ENCODE measurements at places on chromosomes 4 and X.

DNA sequence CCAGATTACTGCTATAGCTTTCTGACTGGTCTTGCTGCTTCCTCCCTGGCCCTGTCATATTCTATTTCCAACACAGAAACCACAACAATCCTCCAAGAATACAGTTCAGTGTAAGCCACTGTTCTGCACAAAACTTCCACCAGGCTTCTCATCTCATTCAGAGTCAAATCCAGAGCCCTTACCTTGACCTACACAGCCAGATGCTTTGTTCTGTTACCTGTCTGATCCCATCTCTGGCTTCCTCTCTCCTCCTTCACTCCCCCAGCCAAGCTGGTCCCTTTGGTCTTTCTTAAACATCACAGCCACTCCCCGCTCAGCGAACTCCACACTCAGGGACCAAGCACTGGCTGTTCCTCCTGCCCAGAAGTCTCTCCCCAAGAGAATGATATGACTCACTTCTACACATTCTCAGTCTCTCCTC, 84.8 kb upstream of the BMP2K start:
- no peak for DNase-seq

- DNase-seq = no peak
These were observed 161.4 kb upstream of the FAM9B start for GRCh38 chrX:9195199-9195880.

DNA sequence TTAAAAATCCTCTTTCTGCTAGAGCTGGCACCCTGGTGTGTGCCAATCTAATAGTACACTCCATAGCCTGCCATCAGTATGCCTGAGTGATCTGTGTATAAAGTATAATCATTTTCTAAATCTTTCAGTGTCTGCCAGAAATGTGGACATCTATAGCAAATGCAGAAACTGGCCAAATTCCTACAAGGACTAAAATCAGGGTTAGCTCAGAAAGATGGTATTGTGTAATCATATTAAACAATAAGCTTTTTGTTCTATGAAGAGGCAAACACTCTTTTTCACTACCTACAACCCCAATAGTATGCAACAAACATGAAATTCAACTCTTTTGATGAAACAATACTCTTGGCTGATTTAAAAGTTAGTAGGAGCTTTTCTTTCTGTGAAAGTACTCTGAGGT, 7.7 kb upstream of the TXLNG start:
- DNase-seq = no peak

GRCh38 chr4:124322234-124323065, 390.1 kb downstream of the ANKRD50 start:
- DNase-seq = peak; percentile 2

DNA sequence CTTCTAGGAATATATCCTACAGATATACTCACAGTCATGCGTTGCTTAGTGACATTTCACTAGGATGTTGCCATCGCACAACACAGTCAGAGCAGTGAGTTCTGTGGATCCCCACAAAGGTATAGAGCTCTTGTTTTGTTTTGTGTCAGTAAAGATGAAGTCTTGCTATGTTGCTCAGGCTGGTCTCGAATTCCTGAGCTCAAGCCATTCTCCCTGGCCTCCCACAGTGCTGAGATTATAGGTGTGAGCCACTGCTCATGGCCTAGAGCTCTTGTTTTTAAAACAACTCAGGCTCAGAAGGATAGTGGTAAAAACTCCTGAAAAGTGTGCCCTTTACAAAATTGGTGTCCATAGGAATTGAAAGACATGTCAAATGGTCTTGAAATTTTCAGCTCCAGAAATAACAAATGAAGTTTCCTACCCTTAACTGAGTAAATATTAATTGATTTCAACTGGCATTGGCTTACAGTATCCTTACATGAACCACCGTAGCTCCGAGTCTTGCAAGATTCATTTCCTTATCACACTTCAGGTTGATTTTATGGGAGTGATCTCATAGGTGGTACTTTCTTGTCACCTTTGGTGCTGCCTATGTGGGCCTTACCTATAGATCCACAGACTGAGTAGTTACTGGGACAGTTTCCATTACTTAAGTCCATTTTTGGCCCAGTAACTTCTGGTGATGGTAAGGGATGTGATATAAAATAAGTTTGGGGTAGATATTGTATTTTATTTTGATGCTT, 3.6 kb downstream of the CWH43 start:
- no peak for DNase-seq

DNA sequence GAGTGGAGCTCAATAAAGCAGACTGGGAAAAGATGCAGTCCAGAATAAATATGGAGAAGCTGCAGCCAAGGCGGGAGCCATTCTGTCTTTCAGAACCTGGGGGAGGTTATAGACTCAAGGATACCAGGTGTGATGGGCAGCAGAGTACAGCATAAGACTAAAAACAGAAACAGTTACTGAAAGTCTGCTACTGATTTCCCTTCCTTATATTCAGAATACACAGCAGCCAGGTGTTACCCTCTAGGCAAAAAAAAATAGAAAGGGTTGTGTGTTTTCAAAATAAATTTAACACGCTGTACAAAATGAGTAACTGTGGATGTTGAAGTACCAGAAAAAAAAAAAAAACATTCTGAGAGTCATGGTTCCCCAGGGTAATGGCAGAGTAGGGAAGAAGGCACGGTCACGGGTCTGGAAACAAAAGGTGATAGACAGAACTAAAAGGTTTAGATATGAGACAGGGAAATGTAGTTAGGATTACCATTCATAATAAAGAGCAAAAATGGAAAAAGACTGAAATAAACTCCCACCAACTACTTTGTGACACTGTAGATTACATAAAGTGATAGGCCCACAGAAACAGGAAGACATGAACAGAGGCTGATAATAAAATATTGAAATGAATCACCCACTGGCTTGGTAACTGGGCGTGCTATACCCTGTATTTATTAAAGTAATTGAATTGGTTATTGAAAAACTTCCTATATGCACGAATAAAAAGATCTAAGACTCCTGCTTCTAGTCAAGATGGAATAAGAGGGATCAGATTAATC, 10.8 kb upstream of the HHIP start:
- no peak for DNase-seq

DNA sequence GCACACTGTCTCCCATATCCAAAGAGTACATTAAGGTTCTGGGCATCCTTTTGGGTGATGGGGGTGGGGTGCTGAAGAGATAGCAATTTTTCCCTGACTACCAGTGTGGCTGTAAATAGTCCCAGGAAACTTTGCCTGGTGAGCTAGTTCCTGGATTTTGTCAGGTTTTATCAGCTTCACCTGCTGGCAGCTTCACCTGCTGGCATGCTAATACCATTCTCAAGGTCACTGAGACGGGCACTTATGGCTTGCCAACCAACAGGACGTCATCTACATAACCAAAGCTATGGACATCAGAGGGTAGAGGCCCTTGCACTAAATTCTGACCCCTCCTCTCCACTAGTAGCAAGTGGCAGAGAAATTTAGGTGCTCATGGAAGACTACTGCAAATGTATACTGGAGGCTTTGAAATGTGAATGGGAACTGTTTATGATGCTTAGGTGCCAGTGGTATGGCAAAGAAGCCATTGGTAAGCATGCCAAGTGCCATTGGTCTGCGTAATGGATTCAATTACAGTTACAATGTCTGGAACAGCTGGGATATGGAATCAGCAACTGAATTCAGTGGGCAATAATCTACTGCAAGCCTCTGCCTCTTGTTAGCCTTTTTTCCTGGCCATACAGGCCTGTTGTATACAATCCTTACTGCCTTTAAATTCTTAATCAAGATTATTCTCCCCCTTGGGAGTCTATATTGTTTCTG, 71.6 kb upstream of the SH3RF1 start:
- DNase-seq = no peak

DNA sequence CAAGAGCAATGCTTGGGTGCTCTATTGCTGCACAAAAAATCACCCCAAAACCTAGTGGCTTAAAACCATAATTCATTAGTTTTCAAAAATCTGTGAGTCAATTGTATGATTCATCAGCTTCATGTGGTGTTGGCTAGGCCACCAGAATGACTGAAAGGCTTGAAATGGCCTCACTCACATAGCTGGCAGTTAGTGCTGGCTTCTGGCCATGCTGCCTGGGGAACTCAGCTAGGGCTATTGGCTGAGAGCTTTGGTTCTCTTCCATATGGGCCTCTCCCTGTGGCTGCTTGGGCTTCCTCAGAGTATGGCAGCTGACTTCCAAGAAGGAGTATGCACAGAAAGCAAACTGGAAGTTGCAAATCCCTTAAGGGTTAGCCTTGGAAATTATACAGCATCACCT, 3.1 kb upstream of the MTMR1 start:
- DNase-seq = no peak

DNA sequence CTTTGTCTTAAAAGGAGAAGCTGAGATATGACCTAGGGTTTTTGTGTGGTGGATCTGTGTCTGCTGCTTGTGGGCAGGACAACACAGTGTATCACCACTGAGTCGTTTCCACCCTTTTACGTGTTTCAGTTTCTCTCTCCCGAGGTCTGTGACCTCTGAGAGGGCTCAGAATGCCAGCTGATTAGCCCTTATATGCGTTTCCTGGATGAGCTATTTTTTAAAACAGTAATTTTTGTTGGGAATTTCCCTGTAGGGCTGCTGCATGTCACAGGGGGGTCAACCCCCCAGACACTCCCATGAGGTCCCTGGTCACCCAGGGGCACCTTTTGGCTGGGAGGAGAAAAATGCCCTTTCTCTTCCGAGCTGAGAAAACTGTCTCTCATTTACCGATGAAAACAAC, 170.4 kb upstream of the CASK start:
- DNase-seq = no peak

GRCh38 chr4:105671301-105671700, 37.2 kb downstream of the INTS12 start:
- no peak for DNase-seq

- no peak for DNase-seq
These were observed 4.5 kb downstream of the CXXC4 start for GRCh38 chr4:104490096-104490769.

DNA sequence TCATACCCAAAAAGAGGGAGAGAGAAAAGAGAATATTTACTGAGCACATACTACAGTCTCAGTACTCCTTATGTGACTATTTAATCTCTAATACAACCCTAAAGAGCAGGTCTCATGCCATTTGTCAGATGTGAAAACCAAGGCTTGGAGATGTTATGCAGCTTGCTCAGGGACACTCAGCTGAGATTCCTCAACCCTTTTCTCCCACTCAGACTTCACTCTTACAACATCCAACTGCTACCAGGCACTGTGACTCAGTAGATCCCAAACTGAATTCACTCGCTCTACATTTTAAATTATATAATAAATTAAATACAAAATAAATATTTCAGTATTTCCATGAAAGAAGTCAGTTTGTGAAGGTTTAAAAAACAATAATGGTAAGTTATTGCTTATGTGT, 53.7 kb downstream of the TSPAN5 start:
- DNase-seq = no peak

- no peak for DNase-seq
These were observed 368.5 kb downstream of the PCDH7 start for GRCh38 chr4:31088600-31089230.

DNA sequence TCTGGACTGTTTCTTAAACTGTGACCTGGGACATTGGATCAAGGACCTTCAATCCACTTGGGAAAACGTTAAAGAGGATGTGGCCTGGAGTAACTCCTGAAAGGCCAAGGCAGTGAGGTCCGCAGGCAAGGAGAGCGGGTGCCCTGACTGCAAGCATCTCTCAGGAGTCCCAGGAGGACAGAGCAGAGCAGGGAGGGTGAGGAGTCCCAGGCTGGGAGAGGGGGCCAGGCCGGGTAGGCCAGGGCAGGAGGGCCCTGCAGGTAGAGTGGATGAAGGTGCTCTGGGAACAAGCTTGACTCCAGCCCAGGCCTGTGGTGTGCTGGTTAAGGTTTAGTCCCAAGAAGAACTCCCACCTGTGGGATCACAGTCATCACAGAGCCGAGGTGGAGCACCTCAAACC, 13.8 kb downstream of the PNMA6E start:
- no peak for DNase-seq

DNA sequence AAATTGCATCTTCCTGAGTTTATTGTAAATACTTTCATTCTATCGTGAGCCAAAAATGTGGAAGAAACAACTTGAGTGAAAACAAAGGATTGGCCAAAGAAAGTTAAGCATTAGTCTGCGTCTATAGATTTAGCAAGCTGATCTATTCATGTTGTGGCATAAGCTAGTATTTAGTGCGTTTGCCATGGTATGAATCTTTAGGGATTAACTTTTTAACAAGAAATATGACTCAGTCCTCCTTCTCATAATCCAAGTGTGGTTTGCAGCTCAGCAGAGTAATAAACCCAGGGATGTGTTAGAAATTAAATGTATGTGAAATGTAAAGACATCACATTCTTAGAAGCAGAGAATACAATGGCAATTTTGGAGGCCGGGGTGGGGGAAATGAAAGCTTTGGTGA, 1110.9 kb downstream of the NLGN4X start:
- DNase-seq = no peak

- no peak for DNase-seq
These were observed 548.9 kb downstream of the ARAP2 start for GRCh38 chr4:35695421-35695820.

DNA sequence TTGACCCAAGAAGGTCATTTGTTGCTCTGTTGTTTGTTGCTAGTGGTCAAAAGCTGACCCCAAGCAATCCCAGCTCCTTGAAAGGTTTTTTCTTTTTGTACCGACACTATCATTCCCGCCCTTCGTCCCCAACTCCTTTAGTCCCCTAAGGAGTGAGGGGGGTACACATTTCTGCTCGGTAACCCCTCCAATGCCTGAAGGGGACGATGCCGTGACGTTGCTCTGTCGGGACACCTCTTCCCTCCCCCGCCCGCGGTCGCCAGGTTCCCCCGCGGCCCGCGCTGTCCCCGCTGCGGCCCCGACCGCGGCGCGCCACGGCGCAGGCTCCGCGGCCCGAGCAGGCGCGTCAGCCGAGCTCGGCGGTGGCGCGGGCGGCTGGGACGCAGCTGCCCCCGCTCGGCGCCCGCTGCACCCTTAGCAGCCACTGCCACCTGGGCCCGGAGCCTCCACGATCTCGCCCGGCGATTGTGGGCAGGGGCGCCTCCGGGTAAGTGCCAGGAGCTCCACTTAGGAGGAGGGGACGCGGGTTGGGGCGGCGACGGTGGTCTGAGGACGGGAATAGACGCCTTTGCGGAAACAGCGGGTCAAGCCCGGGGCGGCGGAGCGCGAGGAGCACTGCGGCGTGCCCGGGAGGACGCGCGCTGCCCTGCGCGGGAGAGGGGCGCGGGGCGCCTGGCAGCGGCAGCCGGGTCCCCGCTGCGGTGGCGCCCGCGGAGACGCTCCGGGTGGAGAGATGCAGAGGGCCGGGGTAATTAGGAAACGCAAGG, at the start of gene GLRB:
Gene GLRB (plus strand): TSS at position 340 of the 767 bp plus-strand sequence. CDS start 1,875 bp downstream, outside the sequence.
- no peak for DNase-seq

DNA sequence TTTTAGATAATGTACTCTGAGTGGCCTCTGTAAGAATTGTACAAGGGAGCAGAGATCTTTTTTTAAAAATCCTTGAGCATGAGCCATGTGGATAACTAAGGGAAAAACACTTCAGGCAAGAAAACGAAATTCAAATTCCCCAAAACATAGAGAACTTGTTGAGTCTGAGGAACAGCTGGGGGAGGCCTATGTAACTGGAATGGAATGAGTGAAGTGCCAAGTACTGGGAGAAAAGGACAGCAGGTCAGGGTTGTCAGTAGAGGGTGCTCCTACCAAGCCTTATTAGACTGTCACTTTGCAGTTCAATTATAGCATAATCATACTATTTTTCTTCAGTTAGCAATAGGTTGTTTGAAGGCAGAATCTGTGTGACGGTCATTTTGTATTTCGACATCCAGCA, 135.1 kb downstream of the ARHGAP6 start:
- no peak for DNase-seq

- no peak for DNase-seq
These were observed 19.4 kb upstream of the SMIM31 start for GRCh38 chr4:164734484-164734883.

Data from DMS 273 treated with DMSO at 0.1 percent for 48 hours (cell line).